ENCODE measurements at places on chromosomes 7 and 10.

DNA sequence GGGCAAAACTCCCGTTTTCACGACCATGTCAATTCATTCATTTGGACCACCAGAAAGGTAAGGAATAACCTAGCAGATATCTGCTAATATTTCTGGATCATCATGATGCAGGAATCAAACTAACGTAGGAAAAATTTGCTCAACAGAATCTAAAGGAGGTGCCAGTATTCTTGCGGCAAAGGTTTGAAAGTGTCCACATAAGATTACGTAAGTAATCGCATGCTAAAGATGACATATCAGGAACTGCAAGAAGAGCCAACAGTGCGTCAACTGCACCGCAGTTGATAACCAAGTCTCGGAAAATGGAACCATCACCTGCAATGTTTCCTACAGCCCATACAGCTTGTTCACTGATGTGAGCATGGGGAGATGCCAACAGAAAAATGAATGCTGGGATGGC, 194.1 kb upstream of the ZNF804B start:
- DNase-seq, result no peak

GRCh38 chr10:13613519-13613918, 26.8 kb downstream of the PRPF18 start:
- DNase-seq, result peak; percentile 13

- no peak for DNase-seq
These were observed 79.4 kb downstream of the ITGB1 start for GRCh38 chr10:32878646-32879045.

DNA sequence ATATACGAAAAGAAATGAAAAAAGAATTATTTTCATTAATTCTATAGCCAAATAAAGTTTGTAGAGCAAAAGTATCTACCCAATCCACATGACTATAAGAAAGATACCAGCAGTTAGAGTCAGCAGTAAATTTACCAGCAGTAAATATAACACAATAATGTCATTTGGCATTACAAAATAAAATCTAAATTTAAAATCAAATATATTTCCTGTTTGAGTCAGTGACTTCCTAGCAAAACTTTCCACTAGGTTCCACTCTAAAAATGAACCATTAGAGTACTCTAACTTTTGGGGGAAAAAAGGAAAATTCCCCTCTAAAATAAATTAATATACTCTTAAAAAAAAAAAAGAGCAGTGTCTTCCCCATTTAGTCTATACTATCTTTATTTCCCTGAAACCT, 144.8 kb downstream of the CPEB3 start:
- DNase-seq, result no peak

- no peak for DNase-seq
These were observed 4.9 kb upstream of the PHKG1 start for GRCh38 chr7:56097700-56098099.

- no peak for DNase-seq
These were observed 43.9 kb downstream of the STK32C start for GRCh38 chr10:132263866-132264265.

DNA sequence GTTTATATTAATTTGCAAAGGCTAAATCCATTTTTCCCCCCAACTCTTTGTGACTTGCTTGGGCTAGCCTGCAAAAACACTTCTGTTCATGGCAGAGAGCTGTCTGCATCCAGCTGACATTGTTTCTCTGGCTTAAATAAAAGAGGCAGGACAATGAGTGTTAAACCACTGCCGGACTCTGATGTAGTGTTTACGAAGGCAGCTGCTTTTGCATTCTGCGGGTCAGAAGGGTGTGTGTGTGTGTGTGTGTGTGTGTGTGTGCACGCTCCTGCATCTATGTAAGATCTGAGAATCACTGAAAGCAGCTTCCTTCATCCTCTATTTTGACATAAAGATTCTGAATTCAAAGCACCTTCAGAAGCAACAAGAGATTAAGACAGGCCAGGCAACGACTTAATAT, 28.3 kb downstream of the NRP1 start:
- DNase-seq, result no peak

- no peak for DNase-seq
These were observed 285.8 kb upstream of the CACNA2D1 start for GRCh38 chr7:82729172-82730030.

GRCh38 chr7:134722786-134723322, 56.6 kb upstream of the CALD1 start:
- no peak for DNase-seq

GRCh38 chr10:88731296-88731695, 25.2 kb downstream of the LIPK start:
- DNase-seq, result no peak

DNA sequence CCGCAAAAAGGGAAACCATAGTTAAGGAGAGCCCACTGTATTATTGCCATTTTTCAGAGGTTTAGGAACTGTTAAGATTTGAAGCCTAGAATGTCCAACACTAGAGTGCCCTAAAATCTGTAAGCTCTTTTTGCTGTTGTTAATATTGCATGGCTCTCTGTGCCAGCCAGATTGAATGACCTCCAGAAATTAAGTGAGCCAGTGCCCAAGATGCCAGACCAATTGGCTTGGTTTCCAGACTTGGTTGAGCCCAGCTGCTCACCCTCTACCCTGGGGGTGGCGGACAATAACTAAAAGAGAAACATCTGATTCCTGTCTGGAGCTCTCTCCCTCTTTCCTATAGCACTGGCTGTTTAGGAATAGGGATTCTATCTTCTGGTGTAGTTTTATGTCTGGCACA, 340.1 kb downstream of the PHF14 start:
- DNase-seq, result peak; percentile 58

DNA sequence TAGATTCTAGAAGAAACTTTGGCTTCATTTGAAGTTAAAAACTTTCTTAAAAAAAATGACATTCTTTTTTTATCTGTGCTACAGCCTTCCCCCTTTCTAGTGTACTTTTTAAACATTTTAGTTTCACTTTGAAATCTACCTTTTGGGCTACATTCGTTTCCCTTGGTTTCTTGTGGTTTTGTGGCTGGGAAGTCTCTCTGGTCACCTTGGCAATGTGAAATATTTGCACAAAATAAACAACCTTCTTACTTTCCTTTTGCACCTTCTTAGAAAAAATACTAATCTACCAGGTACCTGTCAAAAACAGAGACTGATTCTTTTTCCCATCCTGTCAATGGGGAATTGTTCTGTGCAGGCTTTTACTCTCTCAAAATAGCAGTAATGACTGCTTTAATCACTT, 350.2 kb downstream of the GATA3 start:
- DNase-seq, result no peak

- DNase-seq, result peak; percentile 4
These were observed 171.3 kb downstream of the MAGI2 start for GRCh38 chr7:79282070-79282694.

- DNase-seq, result no peak
These were observed 573.0 kb upstream of the PCDH15 start for GRCh38 chr10:55374060-55374459.

- no peak for DNase-seq
These were observed 172.6 kb downstream of the OTUD1 start for GRCh38 chr10:23611308-23612029.

- DNase-seq, result peak; percentile 27
These were observed 1.2 kb downstream of the BMI1 start for GRCh38 chr10:22321924-22322640.

DNA sequence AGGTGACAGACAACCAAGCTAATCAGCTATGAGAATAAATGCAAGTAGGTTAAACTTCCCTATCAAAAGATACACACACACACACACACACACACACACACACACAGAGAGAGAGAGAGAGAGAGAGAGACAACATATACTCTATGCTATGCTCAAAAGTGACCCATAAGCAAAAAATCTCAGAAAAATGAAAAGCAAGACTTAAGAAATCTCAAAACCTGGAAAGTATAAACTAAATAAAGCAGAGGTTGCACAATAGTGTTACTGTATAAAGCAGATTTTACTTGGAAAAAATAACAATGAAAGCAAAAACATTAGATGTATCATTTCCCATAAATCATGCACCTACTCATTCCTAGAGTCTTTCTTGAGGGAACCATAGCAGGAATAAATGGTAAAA, 221.5 kb downstream of the INHBA start:
- DNase-seq, result no peak

DNA sequence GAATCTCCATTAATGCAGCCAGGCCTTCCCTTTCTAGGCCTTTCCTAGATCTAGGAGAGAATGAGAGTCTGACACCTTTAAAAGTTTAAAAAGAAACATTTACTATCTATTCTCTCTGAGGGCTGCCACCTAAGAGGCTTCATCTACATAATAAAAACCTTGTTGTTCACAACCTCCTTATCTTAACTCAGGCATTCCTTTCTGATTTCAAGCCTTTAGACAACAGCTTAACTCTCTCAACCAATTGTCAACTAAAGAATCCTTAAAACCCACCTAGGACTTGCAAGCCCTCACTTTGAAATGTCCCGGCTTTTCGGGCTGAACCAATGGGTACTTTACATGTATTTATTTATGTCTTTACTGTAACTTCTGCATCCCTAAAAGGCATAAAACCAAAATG, 64.3 kb upstream of the RET start:
- no peak for DNase-seq

GRCh38 chr7:5183155-5183554, 6.9 kb upstream of the WIPI2 start:
- DNase-seq, result no peak

- DNase-seq, result no peak
These were observed 554.0 kb downstream of the MDFIC start for GRCh38 chr7:115475761-115476385.

- no peak for DNase-seq
These were observed 193.8 kb upstream of the CCDC6 start for GRCh38 chr10:60099998-60100747.

GRCh38 chr7:74083928-74084721, 521 bp downstream of the LIMK1 start:
- DNase-seq, result no peak

DNA sequence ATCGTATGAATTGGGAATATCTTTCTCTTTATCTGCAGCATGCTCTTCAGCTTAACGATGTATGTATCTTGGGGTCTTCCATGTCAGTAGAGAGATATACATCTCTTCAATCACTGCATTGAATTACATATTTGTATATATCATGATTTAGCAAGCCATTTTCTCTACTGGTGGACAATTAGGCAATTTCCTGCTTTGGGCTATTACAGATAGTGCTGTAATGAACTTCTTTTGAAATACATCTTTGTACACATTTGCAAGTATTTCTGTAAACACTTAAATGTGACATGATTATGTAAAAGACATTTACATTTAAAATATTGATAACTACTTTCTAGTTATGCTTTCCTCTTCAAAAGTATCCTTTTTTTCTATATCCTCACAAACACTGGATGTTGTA, 199.0 kb downstream of the PPP1R9A start:
- no peak for DNase-seq

DNA sequence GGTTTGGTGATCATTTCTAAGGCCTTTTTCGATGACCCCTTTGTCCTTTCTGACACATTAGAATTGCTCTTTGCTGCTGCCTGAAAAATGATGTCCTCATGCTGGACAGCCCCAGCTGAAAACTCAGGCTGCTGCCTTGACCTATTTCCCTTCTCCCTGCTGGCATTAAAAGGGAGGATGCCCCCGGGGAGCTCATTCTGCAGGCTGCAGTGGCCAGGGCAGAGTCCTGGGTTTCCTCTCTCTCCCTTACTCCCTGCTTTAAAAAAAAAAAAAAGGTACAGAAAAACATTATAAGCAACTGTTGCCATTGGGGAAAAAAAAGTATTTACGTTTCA, 35.4 kb downstream of the LRRC4 start:
- DNase-seq, result no peak

DNA sequence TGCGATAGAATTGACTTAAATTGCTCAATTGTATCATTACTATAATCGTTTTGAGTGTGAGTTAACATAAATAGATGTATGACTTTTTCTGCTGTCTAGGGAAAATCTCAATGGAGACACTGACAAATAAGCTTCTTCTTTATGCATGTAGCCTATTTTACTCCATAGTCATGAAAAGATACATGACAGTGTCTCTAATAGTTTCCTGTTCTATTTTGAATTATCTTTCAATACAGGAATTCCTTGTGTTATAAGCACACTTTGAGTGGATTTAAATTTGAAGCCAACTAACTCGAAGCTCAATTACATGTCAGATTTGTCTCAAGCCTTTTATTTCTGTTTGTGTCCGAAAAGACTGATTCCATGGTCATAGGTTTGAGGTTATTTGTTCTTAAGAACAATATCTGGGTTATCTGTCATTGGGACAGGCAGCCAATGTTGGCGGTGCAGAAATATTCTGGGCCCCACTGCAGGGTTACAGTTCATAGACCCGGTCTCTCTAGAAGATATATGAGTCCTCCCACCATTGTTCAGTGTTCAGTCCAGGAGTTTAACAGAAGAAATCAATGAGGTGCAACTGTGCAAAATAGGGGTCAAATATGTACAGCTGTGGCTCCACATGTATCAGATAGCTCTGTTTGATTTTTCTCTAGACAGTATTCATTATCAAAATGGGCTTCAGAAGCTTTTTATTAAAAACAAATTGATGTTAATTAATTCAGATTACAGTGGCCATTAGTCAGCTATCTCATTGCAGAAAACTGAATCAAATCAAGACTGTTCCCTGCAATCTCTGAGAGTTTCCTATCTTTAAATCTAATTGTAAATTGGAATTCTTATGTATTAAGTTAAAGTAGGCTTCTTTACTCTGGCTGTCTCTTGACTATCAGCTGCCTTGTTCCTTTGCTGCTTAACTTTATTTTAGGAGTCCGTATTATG, 1238.8 kb downstream of the NXPH1 start:
- DNase-seq, result no peak

DNA sequence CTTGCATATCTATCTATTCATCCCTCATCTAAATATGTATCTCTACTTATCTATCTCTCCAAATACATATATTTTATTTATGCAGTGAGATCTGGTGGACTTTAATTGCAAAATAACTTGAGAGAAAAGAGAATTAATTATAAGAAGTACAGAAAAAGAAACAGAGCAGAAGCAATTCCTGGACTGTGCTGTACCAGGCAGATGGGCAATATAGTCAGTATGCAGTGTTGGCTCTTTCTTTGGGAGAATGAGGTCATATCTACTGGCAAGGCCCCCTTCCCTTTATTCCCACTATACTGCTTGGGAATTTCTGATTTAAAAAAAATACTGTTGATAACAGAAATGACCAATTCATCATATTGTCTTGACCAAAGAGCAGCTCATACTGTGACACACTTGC, 49.0 kb upstream of the TOMM7 start:
- DNase-seq, result no peak

- DNase-seq, result no peak
These were observed 666 bp upstream of the MAP3K8 start for GRCh38 chr10:30433306-30433729.

GRCh38 chr10:113753020-113753692, 1.7 kb downstream of the PLEKHS1 start:
- no peak for DNase-seq

- peak; percentile 40 for DNase-seq
These were observed 7.1 kb downstream of the BAG3 start for GRCh38 chr10:119658274-119658673.

DNA sequence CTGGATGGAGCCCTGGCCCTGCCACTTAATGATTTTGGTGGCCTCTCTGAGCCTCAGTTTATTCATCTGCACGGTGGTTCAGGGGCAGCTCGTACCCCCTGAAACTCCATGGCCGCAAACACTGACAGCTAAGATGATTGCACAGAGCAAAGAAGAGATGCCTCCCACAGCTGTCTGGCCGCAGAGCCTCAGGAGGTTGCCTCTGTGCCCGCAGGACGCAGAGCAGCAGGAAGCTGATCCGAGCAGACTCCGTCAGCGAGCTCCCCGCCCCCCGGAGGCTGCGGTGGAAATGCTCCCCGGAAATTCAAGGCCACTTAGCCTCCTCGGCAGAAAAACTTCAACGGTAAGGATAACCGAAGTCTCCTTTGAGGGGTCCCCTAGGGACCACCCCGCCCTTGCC, 30.2 kb upstream of the C10orf53 start:
- DNase-seq, result no peak

GRCh38 chr7:44187636-44188416, 1.4 kb downstream of the GCK start:
- DNase-seq, result peak; percentile 42

- no peak for DNase-seq
These were observed 2.1 kb downstream of the ADK start for GRCh38 chr10:74153123-74153522.

Data from C1 segment of cervical spinal cord (tissue), 14 donors.